PC-9 (cell line): ENCODE measurements at places on chromosomes 2 and 18. TPM values are rescaled to one million over a fixed set of nuclear protein-coding genes. Genes with fewer than 3 reads are reported as not detected.

The GAREM2 gene
- total RNA-seq: 0.96 and 1.7 TPM in 2 replicates

The NIF3L1 gene
- 27.3 and 45.6 TPM in 2 replicates for total RNA-seq

The GRHL1 gene
- total RNA-seq: 8.6 and 10.6 TPM in 2 replicates

DNA sequence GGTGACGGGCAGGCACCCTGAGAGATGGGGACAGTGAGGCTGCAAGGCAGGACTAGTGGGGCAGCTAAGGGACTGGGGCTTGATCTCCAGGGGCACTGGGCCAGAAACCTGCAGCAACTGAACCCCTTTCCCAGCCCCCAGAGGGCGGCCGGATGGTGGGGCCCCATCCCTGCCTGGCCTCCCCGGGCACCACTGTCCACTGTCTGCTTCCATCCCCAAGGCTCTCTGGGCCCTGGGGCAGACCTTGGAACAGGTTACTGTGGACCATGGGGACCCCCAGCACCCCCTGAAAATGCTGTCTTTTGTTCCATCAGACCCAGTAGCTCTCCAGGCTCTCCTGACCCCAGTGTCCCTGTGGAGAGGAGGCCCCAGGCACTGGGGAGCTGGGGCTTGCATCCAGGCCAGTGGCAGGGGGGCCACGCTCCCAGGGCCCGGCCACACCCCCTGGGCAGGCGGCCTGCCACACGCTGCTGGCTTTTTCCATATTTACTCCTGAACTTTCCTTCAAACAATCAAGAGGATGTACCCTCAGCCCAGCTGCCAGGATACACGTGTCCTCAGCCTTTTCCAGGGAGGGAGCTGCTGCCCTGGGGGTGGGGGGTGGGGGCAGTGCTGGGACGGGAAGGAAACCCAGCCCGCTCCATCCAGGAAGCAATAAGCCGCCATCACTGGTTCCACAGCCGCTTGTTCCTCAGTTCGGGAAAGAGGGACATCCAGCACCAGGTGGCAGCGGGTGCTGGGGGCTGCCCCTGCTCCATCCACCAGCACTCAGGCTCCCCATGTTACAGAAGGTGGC lies 102.3 kb upstream of the ODC1 start:
- DNase-seq: no peak

GRCh38 chr2:118763797-118764196 lies 83.7 kb downstream of the EN1 start:
- DNase-seq: no peak

GRCh38 chr2:56229397-56230060 lies 45.7 kb downstream of the CCDC85A start:
- no peak for DNase-seq

DNA sequence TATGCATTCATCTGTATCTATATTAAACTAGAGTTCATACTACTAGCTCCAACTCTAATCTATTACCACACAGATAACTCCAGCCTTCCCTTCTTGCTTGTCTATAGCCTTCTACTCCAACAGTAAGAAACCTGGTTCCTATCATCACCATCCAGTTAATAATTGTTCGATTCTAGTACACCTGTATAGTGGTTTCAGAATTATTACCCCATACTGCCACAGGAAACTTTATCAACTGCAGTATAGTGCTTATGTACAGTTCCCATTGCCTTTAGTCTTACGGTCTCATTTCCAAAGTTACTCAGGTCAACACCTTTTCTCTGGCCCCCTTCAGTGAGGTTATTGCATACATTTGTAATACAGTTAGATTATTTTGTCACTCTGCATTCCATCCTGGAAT lies 14.5 kb downstream of the METTL8 start:
- no peak for DNase-seq

DNA sequence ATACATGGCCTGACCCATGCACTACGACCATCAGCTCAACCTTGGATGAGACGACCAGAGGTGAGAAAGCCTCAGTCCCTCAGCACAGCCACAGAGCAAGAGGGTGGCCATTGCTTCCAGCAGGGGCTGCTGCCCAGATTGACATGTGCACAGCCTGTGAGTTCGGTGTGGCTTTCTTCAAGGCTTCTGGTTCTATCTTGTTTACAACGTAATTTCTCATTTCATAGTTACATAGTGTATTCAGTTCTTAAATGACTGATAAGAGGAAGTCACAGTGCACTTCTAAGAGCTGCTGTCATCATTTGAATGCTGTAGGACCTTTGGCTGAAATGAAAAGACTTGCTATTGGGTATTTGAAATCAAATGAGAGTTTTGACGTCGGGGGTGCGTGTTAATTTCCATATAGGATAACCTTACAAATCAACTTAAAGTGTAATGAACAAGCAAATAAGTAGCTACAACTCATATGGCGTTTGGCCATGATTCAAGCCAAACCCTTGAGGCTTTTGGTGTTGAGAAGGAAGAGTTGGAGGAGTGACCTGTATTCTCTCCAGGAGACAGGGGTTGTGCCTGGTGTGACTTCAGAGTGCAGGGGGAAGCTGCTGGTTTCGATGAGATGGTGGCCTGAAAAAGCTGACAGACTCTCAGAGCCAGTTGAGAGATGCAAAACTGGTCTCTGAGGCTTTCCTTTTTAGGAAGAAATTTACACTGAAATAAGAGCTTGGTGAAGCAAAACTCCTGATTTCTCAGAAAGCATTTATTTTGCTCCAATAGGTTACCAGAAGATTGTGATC lies 51.0 kb downstream of the TSHZ1 start:
- no peak for DNase-seq

- DNase-seq: no peak
Measured at GRCh38 chr18:55768255-55768654, 180.3 kb upstream of the TCF4 start.
